ENCODE measurements at places on chromosomes 2 and 18.

GRCh38 chr2:173547499-173547898 is 192.8 kb downstream of the CDCA7 start:
- DNase-seq: no peak

DNA sequence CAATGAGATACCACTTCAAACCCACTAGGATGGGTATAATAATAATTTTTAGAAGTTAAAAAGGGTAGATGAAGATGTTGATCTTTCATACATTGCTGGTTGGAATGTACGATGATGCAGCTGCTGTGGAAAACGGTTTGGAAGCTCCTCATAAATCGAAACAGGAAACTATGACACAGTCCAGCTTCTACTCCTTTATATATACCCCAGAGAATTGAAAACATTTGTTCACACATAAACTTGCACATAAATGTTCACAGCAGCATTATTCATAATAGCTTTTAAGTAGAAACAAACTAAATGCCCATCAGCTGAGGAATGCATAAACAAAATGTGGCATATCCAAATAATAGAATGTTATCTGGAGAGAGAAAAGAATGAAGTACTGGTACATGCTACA is 95.0 kb downstream of the STRADB start:
- no peak for DNase-seq

DNA sequence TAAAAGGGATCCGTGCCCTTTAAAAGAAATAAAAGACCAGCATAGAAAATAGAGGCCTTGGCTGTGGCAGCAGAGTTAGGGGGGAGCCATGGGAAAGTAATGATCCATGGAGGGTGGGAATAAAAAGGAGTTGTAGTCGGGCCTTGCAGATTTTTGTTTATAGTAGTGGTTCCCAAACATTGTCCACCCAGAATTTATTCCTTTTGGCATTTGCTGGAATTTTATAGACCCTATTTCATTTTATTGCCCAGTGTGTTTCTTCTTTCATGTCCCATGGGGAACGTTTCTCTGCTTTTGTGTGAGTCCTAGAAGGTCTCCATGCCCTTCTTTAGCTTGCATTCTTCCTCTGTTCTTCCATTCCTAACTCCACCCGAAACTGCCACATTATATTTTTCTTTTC is 222.2 kb downstream of the LTBP1 start:
- no peak for DNase-seq

GRCh38 chr2:240457223-240458043 is 22.0 kb downstream of the GPC1 start:
- DNase-seq: no peak

GRCh38 chr2:54589340-54590215 is 133.5 kb downstream of the SPTBN1 start:
- DNase-seq: no peak

GRCh38 chr2:69131983-69132675 is 119.2 kb downstream of the ANTXR1 start:
- no peak for DNase-seq

DNA sequence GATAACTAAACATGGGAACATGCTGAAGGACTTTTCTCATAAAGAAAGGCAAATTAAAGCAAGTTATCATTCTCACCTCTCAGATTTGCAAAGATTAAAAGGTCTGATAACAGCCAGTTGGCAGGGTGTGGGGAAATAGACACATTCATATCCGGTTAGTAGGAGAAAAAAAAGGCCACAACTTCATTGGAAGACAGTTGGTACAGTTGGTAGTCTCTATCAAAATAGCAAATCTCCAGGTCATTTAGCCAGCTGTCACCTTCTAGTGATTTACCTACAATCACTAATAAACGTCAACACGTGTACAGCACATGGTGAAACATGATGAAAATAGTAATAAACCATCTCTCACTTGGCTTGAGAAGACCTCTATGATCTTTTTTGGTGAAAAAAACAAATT is 16.6 kb downstream of the INPP5D start:
- no peak for DNase-seq

- DNase-seq: no peak
Measured at GRCh38 chr18:79868811-79869541, 71.2 kb downstream of the KCNG2 start.

GRCh38 chr2:235925250-235925919 is 242.8 kb downstream of the GBX2 start:
- no peak for DNase-seq

- no peak for DNase-seq
Measured at GRCh38 chr18:12028674-12029073, 47.4 kb downstream of the IMPA2 start.

DNA sequence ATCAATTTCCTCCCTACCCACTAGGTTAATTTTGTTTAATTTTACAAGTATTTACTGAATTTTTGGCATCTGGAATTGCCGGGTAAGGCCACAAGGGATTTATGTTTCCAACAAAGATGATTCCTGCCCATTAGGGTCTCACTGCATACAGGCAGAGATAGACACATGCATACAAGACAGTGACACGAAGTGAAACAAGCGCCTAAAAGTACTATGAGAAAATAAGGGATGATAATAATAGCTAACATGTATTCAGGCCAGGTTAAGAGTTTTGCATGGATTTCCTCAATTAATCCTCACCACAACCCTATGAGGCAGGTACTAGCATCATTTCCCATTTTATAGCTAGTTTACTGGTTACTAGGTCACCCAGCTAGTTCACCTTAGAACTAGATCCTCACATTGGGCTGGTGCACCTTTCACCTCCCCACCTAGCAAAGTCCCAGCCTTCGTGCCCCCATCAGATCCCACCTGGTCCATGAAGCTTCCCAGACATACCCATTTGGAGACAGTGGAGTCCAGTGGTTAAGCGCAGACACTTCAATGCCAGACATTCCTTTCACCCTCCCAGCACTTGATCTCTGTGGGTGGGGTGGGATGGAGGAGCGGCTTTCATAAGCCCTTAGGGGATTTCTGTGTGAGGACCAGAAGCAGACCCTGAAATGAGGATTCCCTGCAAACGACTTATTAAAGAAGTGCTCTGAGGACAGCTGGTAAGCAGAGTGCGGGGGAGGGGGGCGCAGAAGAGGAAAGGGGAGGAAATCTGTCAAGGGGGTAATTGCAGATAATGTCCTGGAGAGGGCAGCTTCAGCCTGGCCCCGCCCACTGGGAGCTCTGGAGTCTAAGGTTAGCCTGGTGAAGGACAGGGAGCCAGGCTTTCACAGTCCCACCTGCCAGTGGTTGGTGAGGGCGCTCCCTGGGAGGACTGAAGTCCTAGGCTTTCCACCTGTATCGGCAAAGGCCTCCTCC is 5.8 kb upstream of the DGUOK start:
- no peak for DNase-seq

DNA sequence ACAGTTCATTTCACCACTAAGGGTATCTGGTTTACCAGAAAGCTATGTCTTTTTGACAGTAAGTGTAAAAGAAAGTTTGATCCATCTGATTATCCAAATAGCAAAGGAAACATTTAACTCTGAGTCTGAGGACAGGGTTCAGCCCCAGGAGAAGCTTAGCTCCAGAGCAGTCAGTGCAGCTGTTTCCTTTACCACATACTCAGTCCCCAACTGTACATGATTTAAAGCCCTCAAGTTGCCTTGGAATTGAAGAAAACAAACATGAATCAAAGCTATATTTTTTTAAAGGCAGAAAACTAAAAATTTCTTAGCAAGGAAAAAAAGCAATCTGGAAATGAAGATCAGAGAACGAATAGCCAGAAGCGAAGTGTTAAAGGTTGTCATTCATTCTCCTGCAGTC is 746.0 kb downstream of the METTL4 start:
- DNase-seq: no peak

GRCh38 chr2:203869223-203870042 is 1.9 kb downstream of the CTLA4 start:
- DNase-seq: no peak

DNA sequence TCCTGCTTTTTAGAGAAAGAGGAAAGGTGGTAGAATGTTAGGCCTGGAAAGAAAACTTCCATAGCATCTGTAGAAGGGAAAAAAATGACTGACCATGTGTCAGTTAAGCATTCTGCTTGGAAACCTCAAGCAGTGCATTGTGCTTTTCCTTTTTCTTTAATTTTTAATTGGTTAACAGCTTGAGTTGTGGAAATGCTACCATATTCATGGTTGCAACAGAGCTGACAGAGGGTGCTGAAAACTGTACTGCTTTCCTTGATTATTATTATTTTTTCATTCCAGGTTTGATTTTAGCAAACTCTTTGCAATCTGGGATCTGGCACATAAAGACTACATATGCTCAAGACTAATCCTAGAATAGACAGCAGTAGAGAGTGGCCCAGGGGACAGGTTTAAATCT is 404.5 kb downstream of the EPHA4 start:
- DNase-seq: no peak
